WTC11 (cell line): ENCODE measurements at places on chromosomes 7 and 10. TPM values are rescaled to one million over a fixed set of nuclear protein-coding genes. Genes with fewer than 3 reads are reported as not detected.

- H3K4me3 ChIP-seq = no peak overlapping the region
- H3K27ac ChIP-seq = no peak overlapping the region
- no peaks in the 10 kb centered on the region for H3K27me3 ChIP-seq
- no peak for DNase-seq
- H3K4me1 ChIP-seq = 0 out of 2 replicates have a peak, but pooled peaks cover 4% of the 10 kb centered on the region
Observed at GRCh38 chr10:26647602-26648244, 49.8 kb upstream of the PDSS1 start.

ERVW-1 gene
- total RNA-seq = 0.07 to 0.14 TPM in 2 of 3 replicates, not detected in the other

BLNK gene
- total RNA-seq = not detected in 3 replicates

- no peak for DNase-seq
- H3K27me3 ChIP-seq = peaks cover 26% of the 10 kb centered on the region
- H3K36me3 ChIP-seq = peaks cover 12% of the 10 kb centered on the region
- peak overlapping the region; percentile 84 for H3K27ac ChIP-seq
- peaks cover 18% of the 10 kb centered on the region for H3K4me1 ChIP-seq
- peak overlapping the region; percentile 92 for H3K4me3 ChIP-seq
Observed at GRCh38 chr7:92589056-92589455, 1.1 kb downstream of the FAM133B start.

GRCh38 chr7:18425838-18426445, 69.6 kb upstream of the HDAC9 start:
- H3K27ac ChIP-seq = no peak overlapping the region
- no peak overlapping the region for H3K4me3 ChIP-seq
- DNase-seq = no peak
- H3K36me3 ChIP-seq = no peaks in the 10 kb centered on the region
- H3K4me1 ChIP-seq = peaks cover 28% of the 10 kb centered on the region

DNA sequence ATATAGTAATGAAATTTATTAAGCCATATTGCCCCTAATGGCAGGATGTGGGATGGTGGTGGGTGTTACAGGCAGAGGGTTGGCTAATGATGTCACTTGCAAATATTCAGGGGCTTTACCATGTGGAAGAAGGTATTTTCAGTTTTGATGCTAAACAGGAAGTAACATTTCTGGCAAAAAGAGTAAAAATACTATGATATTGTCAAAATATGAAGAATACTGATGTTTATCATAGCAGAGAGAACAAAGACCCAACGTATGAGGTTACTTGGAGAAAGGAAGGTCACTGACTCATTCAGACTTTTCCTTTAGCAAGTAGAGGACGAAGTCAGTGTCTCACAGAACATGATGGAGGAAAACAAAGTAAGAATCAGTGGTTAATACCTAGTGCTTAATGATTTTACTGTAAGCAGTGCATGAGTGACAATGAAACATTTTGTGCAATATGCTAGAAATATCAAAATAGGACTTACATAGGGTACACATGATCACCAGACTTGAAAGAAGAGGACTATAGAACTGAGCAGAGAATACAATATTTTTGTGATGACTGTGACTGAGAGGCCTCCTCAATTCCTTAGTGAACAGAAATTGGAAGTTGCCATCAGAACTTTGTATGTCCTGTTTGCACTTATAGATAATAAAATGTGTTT, 89.7 kb upstream of the STEAP4 start:
- H3K4me3 ChIP-seq = no peak overlapping the region
- H3K27ac ChIP-seq = no peak overlapping the region
- H3K36me3 ChIP-seq = no peaks in the 10 kb centered on the region
- no peaks in the 10 kb centered on the region for H3K27me3 ChIP-seq

ADRA2A gene
- total RNA-seq = 1.7 to 2.1 TPM (median 1.7 TPM) in 3 replicates

DNA sequence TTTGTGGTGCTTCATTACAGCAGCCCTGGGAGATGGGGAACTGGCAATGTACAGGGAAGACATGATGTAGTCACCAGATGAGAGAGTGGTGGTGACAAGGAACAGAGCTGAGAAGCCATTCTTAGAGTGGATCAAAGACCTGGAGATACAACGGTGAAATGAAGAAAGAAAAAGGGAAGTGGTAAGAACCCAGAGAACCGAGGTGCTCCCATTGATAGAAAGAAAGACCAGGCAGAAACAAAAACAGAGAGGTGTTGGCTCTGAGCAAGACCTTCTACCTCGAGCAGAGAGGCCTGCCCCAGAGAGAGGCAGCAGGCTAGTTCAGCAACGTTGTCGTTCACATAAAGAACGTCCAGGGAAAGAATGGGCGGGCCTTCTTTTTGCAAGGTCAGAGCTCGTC, 186.7 kb downstream of the ADAM12 start:
- no peak overlapping the region for H3K4me3 ChIP-seq
- DNase-seq = no peak
- H3K4me1 ChIP-seq = no peaks in the 10 kb centered on the region
- H3K36me3 ChIP-seq = no peaks in the 10 kb centered on the region

DNA sequence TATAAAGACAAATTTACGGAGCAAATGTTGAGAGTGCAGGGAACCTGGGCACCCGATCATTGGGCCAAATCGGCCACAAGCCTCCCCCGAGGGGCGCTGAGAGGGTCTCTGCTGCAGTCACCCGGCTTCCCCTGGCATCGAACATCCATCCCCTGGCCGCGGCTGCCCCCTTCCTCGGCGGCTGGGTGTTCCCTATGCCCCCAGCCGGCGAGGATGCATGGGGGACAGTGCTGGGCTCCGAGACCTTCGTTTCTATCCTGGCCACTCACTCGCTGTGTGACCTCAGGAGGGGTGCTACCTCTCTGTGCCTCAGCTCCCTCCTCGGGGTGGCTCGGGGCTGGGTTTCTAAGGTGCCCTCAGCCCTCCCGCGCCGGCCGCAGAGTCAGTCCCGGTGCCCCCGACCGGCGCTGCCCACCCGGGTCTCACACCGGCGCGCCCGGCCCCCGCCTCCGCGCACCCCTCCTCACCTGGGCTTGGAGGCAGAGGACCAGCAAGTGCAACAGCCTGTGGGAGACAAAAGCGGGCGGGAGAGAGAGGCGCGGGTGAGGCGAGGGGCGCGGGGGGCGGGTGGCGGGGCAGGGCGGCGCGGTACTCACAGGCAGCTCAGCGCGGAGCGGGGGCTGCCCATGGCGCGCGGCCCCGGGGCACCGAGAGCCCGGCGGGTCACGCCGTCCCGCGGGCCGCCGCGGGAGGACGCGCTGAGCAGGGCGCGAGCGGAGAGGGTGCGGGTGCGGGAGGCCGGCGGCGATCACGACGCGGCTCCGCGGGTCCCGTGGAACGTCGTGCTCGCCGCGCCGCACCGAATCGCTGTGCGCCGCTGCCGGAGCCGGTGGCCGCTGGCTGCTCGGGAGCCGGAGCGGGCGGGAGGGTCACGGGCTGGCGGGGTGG, at the start of gene FGF8:
Gene FGF8 (minus strand): TSS at position 842 of the 888 bp plus-strand sequence. CDS start 214 bp downstream, at position 628.
- no peak for DNase-seq
- no peaks in the 10 kb centered on the region for H3K36me3 ChIP-seq
- peaks cover 53% of the 10 kb centered on the region for H3K4me1 ChIP-seq
- peak within 1 kb of the TSS; percentile 81 for H3K4me3 ChIP-seq

- H3K36me3 ChIP-seq = no peaks in the 10 kb centered on the region
- no peak for DNase-seq
- no peak overlapping the region for H3K4me3 ChIP-seq
- H3K27ac ChIP-seq = no peak overlapping the region
- no peaks in the 10 kb centered on the region for H3K27me3 ChIP-seq
Observed at GRCh38 chr10:9786101-9786500, 1231.6 kb upstream of the CELF2 start.

NODAL gene
- 41.1 to 57.0 TPM (median 41.5 TPM) in 3 replicates for total RNA-seq

DNA sequence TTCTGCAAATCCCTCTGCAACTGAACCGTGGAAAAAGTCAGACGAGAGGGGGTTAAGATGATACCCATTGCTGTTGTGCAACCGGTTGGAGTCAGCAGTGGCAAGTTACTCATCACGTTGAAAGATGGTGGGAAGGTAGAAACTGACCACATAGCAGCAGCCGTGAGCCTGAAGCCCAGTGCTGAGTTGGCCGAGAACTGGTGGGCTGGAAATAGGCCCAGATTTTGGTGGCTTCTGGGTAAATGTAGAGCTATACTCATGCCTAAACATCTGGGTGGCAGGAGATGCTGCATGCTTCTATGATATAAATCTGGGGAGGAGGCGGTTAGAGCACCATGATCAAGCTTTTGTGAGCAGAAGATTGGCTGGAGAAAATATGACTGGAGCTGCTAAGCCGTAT, 78.6 kb downstream of the ARL5B start:
- H3K27ac ChIP-seq = no peak overlapping the region
- no peaks in the 10 kb centered on the region for H3K4me1 ChIP-seq
- H3K4me3 ChIP-seq = no peak overlapping the region
- DNase-seq = no peak

- H3K27me3 ChIP-seq = no peaks in the 10 kb centered on the region
- no peaks in the 10 kb centered on the region for H3K36me3 ChIP-seq
- DNase-seq = no peak
- no peaks in the 10 kb centered on the region; the same call in 1 of the 2 replicates for H3K4me1 ChIP-seq
- no peak overlapping the region for H3K4me3 ChIP-seq
- no peak overlapping the region for H3K27ac ChIP-seq
Observed at GRCh38 chr10:63760034-63760707, 239.0 kb downstream of the REEP3 start.
